HCEC 1CT (cell line): ENCODE measurements at places on chromosomes 1 and 21.
A peak's percentile ranks its signal among the peaks of the same experiment; 100 is the strongest.

DNA sequence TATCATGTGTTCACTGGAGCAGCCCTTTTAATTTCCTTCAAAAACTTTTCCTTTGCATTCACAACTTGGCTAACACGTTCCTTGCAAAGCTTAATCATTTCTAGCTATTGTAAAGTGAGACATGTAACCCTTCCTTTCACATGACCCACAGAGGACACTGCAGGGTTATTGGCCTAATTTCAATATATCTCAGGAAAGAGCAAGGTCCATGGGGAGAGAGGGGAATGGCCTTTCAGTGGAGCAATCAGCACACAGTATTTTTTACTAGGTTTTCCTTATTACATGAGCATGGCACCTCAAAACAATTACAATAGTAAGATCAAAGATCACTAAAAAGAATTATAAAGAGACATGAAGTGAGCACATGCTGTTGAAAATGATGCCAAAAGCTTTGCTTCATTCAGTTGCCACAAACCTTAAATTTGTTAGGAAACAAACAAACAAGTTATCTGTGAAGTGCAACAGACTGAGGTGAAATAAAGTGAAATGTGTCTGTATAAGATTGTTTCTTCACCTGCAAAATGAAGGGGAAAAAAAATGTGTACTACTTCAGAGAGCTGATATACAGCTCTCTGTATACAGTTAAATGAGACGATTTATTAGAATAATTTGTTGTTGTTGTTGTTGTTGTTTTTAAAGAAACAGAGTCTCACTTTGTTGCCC is 61.5 kb downstream of the EIF4G3 start:
- DNase-seq: no peak

GRCh38 chr1:235854347-235854746 is 12.4 kb downstream of the LYST start:
- DNase-seq: no peak

GRCh38 chr1:2411801-2412394 is 466 bp downstream of the PEX10 start:
- DNase-seq: no peak

DNA sequence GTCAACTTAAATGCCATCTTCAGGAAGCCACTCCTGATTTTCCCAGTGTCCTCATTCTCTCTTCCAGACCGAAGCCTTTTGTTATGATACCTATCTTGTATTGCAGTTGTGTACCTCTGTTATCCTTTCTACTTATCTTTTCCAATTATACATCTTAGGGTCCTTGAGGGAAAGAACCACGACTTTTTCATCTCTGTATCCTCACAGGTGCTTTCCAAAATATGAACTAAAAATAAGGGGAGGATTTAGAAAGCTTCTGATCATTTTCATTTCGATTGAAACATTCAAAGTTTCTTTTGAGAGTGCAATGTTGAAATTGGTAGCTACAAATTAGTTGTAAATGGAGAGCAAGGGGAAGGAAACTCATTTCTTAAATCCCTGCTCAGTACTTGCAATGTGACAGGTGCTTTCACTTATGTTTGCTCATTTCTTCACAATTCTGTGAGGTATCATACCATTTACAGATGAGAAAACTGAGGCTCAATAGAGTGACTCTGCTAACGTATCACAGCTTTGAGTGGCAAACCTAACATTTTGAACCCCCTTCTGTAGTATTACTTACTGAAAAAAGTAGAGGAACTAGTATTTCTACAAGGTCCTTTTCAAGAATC is 24.2 kb downstream of the SLC19A2 start:
- no peak for DNase-seq

GRCh38 chr1:199064971-199065370 is 426.1 kb downstream of the PTPRC start:
- no peak for DNase-seq

DNA sequence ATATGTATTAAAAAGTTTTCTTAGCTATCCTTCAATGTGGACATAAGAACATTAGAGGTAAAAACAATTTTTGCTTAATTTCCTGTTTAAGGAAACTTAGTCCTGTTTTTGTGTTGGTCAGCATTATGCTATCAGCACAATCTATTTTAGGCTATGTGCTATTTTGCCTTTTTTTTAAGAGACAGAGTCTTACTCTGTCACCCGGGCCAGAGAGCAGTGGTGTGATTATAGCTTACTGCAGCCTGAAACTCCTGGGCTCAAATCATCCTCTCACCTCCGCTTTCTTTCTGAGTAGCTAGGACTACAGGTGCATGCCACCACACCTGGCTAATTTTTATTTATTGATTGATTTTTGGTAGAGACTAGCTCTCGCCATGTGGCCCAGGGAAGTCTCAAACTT is 199.1 kb upstream of the TMPRSS15 start:
- DNase-seq: no peak

DNA sequence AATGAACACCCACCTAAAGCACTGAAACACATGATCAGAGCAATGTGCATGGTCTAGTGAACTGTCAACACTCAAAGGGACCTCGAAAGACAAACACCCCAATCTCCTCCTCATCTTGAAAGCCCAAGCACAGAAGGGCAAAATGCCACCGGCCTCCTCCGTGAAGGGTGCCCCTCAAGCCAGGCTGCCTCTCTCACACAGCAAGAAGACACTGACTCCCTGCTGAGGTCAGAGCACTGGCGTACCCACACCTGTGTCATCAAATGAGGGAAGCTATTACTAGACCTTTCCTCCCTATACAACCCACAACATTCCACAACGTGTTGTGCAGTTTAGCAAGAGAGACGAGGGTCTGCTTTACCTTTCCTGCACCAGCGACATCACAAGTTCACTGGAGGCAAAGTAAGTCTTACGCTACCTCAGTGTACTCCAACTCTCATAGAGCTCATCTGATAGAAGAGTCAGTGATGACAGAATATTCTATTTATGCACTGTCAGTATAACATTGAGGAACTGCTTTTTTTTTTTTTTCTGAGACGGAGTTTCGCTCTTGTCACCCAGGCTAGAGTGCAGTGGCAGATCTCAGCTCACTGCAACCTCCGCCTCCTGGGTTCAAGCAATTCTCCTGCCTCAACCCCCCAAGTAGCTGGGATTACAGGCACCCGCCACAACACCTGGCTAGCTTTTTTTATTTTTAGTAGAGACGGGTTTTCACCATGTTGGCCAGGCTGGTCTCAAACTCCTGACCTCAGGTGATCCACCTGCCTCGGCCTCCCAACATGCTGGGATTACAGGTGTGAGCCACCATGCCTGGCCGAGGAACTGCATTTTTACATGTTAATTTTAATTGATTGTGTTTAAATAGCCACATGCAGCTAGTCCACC is 3.3 kb downstream of the SH3BP5L start:
- DNase-seq: no peak

DNA sequence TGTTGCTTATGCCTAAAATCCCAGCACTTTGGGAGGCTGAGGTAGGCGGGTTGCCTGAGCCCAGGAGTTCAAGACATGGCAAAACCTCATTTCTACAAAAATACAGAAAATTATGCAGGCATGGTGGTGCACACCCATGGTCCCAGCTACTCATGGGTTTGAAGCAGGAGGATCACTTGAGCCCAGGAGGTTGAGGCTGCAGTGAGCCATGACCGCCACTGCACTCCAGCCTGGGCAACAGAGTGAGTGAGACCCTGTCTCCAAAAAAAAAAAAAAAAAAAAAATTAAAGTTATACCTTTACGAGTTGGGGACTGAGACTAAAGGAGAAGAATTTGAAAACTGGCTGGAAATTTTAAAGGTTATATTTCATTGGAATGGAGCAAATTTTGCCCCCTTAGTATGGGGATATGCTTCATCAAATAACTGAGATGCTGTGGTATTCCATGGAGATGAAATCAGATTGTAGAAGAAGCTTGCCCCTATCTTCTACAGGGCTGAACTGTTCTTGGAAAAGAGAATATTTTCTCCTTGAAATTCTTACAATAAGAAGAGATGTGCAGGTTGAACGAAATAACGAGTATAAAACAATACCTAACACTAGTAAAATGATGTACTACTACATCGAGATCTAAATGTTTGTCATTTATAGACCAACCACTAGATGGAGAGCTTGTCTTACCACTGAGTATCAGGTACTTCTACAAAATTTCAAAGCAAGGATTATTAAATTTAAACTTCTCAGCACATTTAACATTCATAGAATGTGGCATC is 34.9 kb upstream of the SCYL3 start:
- peak; percentile 65 for DNase-seq

DNA sequence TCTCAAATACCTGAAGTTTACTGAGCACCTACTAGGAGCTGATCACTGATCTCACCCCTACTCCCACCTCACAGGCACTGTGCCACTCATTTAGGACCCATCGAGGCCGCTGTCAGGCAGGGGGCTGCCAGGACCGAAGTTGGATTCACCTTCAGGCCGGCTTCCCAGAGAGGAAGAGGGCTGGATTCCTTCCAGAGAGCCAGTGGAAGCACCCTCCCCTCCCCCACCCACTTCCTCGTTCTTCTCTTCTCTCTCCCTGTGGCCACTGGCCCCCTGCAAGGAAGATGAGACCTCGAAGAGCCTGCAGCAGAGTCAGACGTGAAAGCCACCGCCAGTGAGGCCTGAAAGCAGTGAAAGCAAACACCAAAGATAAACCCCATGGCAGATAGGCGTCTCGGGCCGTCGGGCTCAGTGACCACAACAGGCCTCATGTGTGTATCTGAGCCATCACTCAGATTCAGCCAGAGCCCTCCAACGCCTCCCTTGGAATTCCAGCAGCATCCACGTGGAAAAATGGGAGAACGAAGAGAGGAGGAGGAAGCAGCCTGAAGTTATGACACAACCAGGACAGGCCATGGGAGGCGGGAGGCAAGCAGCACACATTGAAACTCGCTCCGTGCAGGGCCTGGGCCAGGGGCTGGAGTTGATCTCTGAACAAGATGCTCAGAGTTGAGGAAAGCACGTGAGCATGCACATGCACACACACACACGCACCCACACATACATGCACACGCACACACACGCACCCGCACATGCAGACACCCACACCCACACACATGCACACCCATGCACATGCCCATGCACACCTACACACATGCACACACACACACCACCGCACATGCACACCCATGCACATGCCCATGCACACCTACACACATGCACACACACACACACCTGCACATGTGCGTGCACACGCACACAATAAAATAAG is 6.2 kb upstream of the AGTRAP start:
- DNase-seq: no peak

DNA sequence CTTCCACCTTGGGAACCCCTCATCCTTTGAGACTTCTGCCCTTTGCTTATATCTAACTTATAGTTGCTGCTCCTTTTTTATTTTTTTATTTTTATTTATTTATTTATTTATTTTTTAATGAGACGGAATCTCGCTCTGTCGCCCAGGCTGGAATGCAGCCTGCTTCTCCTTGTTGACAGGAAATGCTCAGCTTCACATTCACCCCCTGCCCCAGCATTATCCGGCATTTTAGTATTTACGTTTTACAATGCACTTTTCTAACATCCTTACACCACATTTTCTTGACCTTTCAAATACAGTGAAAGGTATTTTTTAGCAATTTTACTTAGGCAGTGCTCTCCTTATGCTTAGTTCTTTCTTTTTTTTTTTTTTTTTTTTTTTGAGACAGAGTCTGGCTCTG is 14.9 kb downstream of the CXADR start:
- no peak for DNase-seq

DNA sequence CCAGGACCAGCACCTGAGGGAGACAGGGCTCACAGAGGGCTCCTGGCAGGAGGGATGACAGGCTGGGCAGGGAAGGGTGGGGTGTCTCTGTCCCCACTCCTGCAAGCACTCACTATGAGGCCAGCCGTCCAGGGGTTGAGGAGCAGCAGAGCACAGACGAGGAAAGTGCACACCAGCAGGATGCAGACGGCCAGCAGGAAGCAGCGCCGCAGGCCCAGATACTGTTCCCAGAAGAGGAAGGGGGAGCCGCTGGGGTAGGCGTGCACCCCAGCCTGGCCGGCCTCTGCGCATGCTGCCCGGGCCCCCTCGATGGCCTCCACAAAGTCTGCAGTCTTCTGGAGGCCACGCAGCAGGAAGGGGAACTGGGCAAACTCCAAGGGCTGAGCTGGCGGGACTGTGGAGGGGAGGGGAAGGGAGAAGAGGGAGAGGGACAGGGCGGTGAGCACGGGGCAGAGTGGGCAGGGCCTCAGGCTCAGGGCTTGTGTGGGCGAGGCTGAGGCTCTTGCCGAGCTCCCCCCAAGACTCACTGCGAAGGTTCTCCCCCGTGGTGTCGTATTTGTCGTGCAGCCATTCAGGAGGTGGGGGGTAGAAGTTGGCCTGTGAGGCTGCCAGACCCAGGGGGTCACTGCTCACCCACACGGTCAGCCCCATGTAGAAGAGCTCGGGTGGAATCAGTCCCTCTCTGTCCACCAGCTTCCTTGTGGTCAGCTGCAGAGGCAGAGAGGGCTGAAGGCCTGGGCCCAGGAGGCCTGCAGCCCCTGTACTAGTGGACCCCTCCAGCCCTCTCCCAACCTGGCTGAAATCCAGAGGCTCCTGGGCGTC is 16.5 kb downstream of the PTCH2 start:
- DNase-seq: no peak

GRCh38 chr1:99704356-99704816 is 58.5 kb downstream of the PALMD start:
- DNase-seq: no peak

DNA sequence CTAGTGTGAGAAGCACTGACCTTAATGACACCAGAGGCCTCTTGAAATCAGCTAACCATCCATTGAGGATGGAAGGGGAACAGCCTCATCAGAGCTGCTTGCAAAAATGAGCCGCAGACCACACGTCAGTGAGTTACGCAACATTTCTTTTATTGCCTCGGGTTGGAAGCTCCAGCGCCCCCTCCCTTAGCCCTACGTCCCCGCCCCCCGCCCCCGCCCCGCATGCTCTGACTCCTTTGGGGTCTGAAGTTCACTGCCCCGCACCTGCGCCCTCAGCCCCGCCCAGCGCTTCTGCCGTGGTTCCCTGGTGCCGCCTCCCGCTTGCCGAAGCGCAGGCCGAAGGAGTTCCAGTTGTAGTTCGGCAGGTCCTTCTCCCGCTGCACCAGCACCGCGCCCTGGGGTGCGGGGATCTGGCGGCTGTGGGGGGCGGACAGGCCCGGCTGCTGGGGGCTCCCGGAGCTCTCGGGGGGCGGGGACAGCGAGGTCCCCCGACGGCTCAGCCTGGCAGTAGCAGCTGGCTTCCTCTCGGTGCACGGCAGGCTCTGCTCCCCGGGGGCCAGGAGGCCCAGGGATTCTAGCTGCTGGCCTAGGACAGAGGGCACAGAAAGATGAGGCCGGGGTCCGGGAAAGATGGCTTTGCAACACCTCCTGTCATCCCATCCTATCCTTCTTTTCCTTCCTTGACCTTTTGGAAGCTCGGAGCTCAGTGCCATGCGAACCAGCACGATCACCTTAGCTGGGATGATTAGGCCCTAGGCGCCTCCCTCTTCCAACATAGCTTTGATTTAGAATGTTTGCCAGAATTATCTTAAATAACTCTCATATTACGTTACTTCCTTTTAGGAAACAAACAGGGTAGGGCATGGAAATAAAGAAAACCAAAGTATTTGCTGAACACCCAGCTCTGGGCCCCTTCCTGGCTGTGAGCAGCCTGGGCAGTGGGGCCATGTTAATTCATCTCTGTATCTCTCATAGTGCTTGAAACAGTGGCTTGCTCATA is 5.8 kb downstream of the KISS1 start:
- peak; percentile 33 for DNase-seq

GRCh38 chr21:38661197-38661871 is 144.4 kb upstream of the ETS2 start:
- no peak for DNase-seq

GRCh38 chr1:235060607-235061470 is 67.8 kb downstream of the TOMM20 start:
- DNase-seq: no peak
